Activated CD4-positive, alpha-beta T cell treated with anti-CD3 and anti-CD28 coated beads for 4 hours (primary cell): ENCODE measurements at places on chromosomes 7 and 10.

GRCh38 chr7:155709453-155709852 is 65.0 kb downstream of the RBM33 start:
- DNase-seq = no peak

- no peak for DNase-seq
Measured at GRCh38 chr10:63140077-63140476, 6.9 kb downstream of the NRBF2 start.

DNA sequence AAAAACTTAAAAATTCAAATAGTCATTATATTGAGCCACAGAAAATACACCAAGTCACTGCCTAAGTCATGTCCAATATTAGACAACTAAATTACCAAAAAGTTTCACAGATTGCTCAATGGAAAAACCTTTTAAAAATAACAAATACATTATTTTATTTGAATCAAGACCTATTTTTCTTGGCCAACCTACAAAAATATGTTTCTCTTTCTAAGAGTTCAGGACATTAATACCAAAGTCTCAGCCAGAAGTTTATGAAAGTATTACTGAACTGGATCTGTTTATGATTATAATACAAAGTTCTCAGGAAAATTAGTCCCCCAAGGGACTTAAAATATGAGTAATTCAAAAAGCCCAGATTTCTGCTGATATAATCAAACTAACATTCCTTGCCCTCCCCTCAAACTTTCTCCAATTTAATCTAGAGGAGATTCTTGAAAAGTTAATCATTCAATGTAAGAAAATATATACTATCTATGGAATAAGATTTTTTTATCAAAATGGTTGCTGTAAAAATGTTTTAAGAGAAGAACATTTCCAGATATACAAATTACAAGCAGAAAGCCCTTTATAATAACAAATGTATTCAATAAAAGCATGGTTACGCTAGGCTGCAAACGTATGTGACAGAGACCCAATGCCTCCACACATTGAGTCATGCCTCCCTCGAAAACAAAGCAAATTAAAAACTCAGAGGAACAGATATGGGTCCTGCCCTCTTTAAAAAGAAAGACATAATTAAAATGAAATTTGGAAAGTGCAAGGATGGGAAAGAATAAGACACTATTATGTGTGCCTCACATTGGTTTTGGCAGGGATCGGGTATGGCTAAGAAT is 381.6 kb downstream of the PARD3 start:
- no peak for DNase-seq

- no peak for DNase-seq
Measured at GRCh38 chr10:4154191-4154715, 369.2 kb upstream of the KLF6 start.

DNA sequence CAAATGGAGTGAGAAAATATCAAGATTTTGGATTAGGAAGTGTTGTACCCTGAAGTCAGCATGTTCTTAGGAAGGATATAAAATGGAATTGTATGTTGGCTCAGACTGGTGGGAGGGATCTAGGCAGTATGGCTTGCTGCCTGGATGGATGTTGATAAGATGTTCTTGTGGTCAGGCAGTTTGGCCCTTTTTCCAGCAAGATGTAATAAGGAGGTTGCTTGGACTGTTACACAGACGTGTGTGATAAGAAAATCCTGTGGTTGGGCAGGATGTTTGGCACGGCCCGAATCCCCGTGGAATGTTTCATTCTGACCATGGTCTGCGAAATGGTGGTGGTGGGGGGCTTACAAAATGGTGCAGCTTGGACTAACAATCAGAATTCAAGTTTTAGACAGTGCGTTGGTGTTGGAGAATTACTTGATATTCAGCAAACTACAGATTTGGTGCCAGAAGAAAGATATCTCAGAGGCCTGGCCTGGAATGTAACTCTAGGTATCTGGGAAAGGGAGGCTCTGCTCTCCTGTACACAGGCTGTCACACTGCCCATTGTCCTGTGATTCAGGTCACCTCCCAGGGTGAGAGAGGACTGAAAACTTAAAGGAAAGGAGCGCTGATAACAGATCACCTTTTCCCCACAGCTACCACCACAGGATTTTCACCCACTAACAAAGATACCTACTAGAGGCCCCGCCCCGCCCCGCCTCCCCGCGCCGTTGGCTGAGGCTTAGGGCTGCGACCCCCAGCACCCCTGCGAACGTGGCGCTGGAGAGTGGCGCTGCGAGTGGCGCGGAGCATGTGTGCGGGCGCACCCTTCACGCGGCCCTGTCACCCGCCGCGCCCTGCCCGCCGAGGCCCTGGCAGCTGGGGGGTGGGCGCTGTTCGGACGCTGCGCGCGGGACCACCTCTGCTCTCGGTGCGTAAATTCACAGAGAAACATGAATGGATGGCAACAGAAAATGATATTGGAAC is 19.3 kb upstream of the ZNF680 start:
- DNase-seq = no peak

- no peak for DNase-seq
Measured at GRCh38 chr10:21519941-21520436, 5.5 kb downstream of the SKIDA1 start.

GRCh38 chr10:74056050-74056818 is 58.3 kb downstream of the VCL start:
- DNase-seq = no peak

- DNase-seq = no peak
Measured at GRCh38 chr10:125123476-125124114, 36.8 kb downstream of the CTBP2 start.

- no peak for DNase-seq
Measured at GRCh38 chr10:3424111-3424851, 251.7 kb upstream of the PITRM1 start.

DNA sequence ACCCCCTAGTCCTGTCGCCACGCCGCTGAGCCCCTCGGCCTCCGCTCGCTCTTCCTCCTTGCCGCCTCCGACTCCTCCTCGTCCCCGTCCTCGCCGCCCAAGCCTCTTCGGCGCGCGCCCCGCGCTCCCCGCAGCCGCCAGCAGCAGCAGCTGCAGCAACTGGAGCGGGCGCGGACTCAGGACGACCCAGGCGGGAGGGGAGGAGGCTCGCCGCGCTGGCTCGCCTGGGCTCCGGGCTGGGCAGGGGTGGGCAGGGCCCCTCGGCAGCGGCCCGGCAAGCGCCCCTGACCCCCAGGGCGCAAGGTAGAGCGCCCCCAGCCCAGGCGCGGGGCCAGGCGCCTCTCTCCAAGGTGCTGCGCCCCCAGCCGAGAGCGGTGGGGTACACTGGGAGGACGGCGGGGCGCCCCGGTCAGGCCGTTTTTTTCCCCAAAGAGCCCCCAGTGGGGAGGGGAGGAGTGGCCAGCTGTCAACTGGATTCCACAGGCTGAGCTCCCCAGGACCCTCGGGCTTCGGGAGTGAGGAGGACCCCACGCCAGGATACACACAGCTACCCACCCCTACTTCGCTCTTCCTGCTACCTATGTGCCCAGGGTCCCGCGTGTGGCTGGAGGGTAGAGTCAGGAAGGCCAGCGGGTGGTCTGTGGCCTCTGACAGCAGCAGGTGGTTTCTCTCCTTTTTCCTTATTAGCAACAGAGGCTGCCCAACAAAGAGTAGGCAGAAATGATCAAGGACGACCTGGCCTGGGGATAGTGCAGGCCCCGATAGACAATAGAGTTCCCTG is 903 bp upstream of the KCNMA1 start:
- no peak for DNase-seq
